ENCODE measurements at places on chromosomes 5 and 9. TPM values are rescaled to one million over a fixed set of nuclear protein-coding genes. Genes with fewer than 3 reads are reported as not detected.

GRCh38 chr5:66848749-66849641, 252.8 kb downstream of the MAST4 start:
- no peak overlapping the region for H3K27ac ChIP-seq
- H3K4me3 ChIP-seq = no peak overlapping the region
- no peaks in the 10 kb centered on the region for H3K36me3 ChIP-seq
- H3K4me1 ChIP-seq = no peaks in the 10 kb centered on the region
- H3K27me3 ChIP-seq = no peaks in the 10 kb centered on the region

Gene ZDHHC12
- 56.3 TPM for polyA plus RNA-seq

DNA sequence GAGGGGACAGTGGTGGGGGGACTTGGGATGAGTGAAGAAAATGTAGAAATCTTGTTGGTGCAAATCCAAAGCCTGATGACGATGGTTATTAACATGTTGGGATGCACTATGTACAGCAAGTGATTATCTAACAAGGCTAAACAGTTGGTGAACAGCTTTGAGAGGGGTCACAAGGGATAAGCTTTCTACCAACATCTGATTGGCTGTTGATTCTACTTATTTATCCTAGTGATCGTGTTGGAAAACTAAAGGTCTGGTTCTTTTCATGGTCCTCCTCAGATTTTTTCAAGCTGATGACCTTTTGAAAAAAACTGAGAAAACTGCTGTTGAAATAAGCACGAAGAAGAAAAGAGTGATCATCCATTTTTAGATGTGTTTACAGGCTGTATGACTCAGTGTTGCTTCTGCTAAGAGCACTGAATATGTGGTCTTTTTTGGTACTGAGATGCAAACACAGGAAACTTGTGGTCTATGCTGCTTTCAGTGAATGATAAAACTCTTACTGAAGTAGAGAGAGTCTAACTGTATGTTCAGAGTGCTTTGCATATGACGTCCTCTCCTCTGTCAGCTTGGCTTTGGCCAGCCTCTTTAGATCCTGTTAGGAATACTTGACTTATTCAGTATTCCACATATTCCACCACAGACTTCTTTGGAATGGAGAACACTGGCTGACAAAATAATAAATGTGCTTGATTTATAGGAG, 174.8 kb downstream of the SLF1 start:
- H3K36me3 ChIP-seq = no peaks in the 10 kb centered on the region
- no peaks in the 10 kb centered on the region for H3K27me3 ChIP-seq
- peak overlapping the region; percentile 58 for H3K4me3 ChIP-seq
- DNase-seq = peak; percentile 63
- peak overlapping the region; percentile 70 for H3K27ac ChIP-seq

GRCh38 chr5:94623011-94623410, 4.5 kb downstream of the SLF1 start:
- H3K36me3 ChIP-seq = no peaks in the 10 kb centered on the region
- no peaks in the 10 kb centered on the region for H3K27me3 ChIP-seq
- DNase-seq = no peak
- H3K4me1 ChIP-seq = peaks cover 15% of the 10 kb centered on the region
- no peak overlapping the region for H3K4me3 ChIP-seq

Gene PHF24
- not detected for polyA plus RNA-seq

Gene ELAVL2
- not detected for polyA plus RNA-seq

Gene SIGMAR1
- polyA plus RNA-seq = 115 TPM

DNA sequence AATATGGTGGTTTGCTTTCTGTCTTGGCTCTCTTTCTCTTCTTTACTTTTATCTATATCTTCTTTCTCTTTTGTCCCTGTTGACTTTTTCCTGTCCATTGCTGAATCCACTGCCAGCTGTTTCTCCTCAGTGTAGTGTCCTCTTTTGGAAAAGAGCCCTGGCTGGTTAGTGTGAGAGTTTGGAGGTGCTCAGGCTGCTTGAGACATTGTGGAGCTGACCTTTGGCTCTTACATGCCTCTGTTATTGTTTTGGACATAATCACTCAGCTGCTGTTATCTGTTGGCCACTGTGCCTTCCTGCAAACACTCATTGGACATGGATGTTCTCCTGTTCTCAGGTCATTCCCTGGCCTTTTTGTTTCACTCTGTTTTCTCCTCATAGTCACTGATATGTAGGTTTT, 295.4 kb upstream of the RIOK2 start:
- no peak overlapping the region for H3K27ac ChIP-seq
- no peaks in the 10 kb centered on the region for H3K4me1 ChIP-seq
- H3K4me3 ChIP-seq = no peak overlapping the region
- H3K36me3 ChIP-seq = no peaks in the 10 kb centered on the region
- no peaks in the 10 kb centered on the region for H3K27me3 ChIP-seq

Gene SPATA9
- not detected for polyA plus RNA-seq

- H3K36me3 ChIP-seq = no peaks in the 10 kb centered on the region
- no peak overlapping the region for H3K4me3 ChIP-seq
- H3K4me1 ChIP-seq = no peaks in the 10 kb centered on the region
- peaks cover 4% of the 10 kb centered on the region for H3K27me3 ChIP-seq
Measured at GRCh38 chr5:176639981-176640380, 7.3 kb upstream of the TSPAN17 start.

Gene SPATA31A3
- not detected for polyA plus RNA-seq

Gene OSMR
- not detected for polyA plus RNA-seq

DNA sequence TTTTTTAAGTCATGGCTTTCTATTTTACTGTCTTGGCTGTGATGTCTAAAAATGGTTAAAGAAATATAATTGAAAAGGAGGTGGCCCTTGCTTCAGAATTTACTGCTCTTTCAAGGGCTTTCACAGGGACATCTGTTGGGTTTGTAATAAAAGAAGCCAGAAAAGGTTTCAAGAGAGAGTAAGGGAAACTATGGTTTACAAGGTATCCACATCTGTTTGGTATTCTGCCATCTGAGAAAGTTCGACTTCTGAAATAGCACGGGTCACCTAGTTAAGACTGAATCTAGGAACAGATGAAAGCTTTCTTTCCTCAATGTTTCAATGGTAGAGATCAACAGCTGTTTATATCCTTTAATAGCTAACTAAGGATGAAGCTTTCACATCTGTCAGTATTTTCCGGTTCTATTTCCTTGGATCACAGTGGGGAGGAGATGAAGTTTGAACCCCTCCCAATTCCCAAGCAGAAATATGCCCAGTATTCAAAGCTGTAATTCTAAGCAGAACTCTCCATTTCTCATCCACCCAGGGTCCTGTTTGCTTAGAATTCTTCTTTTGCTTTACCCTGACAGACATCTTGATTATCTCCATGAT, 72.8 kb upstream of the IFNK start:
- H3K27me3 ChIP-seq = no peaks in the 10 kb centered on the region
- no peaks in the 10 kb centered on the region for H3K4me1 ChIP-seq
- no peak overlapping the region for H3K4me3 ChIP-seq
- no peak for DNase-seq

GRCh38 chr9:134284273-134284672, 42.0 kb upstream of the RXRA start:
- no peak overlapping the region for H3K27ac ChIP-seq
- H3K36me3 ChIP-seq = no peaks in the 10 kb centered on the region
- no peak overlapping the region for H3K4me3 ChIP-seq

Gene RASGRF2
- polyA plus RNA-seq = 9.8 TPM

Gene PCDHGB1
- polyA plus RNA-seq = not detected

DNA sequence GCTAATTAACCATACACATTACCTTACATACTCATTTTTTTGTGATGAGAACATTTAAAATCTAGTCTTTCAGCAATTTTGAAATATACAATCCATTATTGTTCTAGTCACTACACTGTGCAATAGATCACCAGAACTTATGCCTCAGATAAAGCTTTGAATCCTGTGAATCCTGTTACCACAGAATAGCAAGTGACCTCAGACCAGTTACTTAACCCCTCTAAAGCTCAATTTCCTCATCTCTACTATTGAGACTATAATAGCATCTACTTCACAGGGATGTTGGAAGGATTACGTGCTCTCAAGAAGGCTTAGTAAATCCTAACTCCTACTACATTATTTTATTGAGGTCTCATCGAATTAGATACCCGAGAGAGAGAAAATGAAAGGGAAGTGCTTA, 60.2 kb upstream of the PIP5K1B start:
- peaks cover 2% of the 10 kb centered on the region for H3K27me3 ChIP-seq
- DNase-seq = no peak
- no peaks in the 10 kb centered on the region for H3K4me1 ChIP-seq
- no peak overlapping the region for H3K4me3 ChIP-seq
- H3K27ac ChIP-seq = no peak overlapping the region
